ENCODE measurements at places on chromosomes 13 and 19. TPM values are rescaled to one million over a fixed set of nuclear protein-coding genes. Genes with fewer than 3 reads are reported as not detected.

NAT14 gene
- total RNA-seq = 19.8 TPM

RFPL4A gene
- total RNA-seq = 0.80 TPM

ZNF85 gene
- total RNA-seq = 23.5 TPM

ZNF324 gene
- 22.9 TPM for total RNA-seq

TEX29 gene
- total RNA-seq = not detected

PCDH8 gene
- 9.5 TPM for total RNA-seq

TMEM86B gene
- 1.5 TPM for total RNA-seq

ZNF415 gene
- 22.8 TPM for total RNA-seq

TMPRSS9 gene
- total RNA-seq = 0.14 TPM

NCAN gene
- 1.2 TPM for total RNA-seq

YJEFN3 gene
- 19.3 TPM for total RNA-seq

ZNF571 gene
- 4.5 TPM for total RNA-seq

LDLR gene
- 17.4 TPM for total RNA-seq

GRCh38 chr19:46530636-46531035 lies 35.0 kb upstream of the PNMA8B start:
- DNase-seq = no peak

DNA sequence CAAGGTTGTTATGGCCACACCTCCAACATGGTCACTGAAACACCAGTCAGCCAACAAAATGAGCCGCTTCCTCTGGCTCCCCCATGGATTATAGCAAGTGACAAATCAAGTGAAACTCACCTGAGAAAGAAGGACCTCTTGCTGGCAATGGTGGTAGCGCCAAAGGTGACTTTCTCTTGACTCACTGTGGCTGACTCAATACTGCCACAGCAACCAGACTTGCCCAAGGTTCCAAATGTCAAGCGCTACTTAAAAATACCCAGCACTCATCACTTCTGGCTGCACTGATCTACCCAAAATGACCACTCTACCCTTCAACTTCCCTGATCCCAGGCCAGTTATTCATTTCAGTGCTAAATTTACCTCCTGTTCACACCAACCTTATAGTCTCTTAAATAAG lies 495.5 kb downstream of the FOXO1 start:
- DNase-seq = no peak

GRCh38 chr19:4197625-4198466 lies 15.4 kb downstream of the ANKRD24 start:
- DNase-seq = no peak

GRCh38 chr13:28657784-28658538 lies 969 bp upstream of the POMP start:
- no peak for DNase-seq

GRCh38 chr13:64154514-64154913 lies 2738.9 kb upstream of the PCDH20 start:
- DNase-seq = no peak

DNA sequence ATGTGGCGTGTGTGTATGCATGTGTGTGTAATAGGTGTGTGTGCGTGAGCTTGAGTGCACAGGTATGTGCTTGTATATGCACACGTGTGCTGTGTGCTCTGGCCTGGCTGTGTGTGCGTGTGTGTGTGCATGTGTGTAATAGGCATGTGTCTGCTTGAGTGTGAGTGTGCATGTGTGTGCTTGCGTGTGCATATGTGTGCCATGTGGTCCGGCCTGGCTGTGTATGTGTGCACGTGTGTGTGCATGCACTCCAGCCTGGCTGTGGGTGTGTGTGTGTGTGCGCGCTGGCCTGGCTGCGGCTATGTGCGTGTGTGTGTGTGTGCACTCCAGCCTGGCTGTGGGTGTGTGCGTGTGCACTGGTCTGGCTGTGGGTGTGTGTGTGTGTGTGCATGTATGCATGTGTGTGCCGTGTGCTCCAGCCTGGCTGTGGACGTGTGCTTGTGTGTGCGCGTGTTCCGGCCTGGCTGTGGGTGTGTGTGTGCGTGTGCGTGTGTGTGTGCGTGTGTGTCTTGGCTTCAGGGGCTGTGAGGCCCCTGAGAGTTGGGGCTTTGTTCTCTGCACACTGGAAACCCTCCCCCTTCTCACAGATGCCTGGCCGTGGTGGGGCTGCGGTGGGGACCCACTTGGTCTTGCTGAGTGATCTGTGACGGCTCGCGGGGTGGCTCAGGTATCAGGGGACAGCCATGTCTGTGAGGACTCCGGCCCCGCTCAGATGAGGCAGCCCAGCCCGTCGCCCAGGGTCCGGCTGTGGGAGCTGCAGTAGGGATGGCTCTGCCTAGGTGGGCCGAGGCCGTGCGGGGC lies 8.2 kb downstream of the SPPL2B start:
- no peak for DNase-seq

DNA sequence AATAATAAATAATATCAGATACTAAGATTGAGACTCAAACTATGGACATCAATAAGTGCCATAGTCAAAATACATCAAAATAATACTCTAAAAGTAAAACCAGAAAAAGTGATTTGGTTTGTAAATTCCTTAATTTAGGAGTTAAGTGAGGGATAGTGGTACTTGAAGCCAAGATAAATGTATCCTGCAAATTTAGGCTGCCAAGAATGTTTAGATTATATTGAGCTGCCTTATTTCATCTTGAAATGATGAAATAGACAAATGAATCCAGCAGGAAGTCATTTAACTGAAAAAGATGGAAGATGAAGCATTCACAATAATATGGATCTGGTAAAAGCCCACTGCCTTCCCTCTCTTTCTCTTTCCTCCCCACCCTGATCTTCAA lies 112.3 kb downstream of the LRCH1 start:
- DNase-seq = no peak

DNA sequence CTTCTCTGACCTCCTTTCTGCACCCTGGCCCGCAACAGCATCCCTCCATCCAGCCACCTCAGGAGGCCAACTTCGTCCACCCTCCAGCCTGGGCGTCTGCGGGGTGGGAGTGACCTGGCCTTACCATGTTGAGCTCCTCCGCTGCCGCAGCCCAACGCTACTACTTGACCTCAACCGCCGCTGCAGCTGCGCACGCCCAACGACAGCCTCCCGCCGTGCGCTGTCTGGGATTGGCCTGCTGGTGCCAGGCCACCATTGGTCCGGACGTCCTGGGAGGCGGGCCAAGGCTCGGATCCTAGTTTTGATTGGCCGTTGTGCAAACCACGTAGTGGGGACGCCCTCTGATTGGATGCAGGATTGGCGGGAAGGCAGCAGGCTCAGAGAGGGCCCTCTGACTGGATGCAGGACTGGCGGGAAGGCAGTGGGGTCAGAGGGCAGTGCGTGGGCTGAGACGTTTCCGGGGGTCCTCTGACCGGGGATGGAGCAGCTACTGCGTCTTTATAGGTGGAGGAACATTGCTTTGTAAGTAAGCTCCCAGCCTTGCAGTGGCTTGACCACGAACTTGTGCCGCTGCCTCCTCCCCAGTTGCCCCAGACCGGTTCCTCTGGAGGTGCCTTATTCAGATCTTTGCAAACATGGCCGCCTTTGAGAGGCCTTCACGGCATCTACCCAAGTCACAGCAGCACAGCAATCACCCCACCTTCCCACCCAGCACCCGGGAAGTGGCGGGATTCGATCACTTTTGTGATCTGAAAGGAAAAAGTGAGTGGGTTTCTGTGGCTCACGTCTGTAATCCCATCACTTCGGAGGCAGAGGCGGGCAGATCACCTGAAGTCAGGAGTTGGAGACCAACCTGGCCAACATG lies at the start of gene TUBA3C:
Gene TUBA3C, minus strand, starts transcription at position 204 of the 865 bp plus-strand sequence. Its CDS starts 77 bp downstream, at position 127.
- peak; percentile 2 for DNase-seq

DNA sequence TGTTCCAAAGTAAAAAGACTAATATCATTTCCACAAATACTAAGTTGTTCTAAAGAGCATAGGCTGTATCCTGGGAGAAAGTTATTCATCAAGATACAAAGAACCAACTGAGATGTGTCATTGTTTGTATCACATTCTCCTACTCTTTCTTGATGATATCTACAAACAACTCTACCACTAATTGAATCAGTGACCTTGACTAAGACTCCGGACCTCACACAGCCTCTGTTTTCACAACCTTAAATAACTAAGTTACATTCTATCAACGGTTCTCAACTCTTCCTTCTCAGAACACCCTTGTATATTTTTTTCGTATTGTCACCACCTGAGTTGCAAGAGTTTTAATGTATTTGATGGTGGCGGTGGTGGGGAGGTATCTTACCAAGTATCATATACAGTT lies 12.6 kb downstream of the IRS2 start:
- no peak for DNase-seq

- no peak for DNase-seq
These were observed 95.0 kb downstream of the KLF12 start for GRCh38 chr13:74039154-74039553.

GRCh38 chr13:101417043-101417406 lies 717 bp upstream of the NALCN start:
- no peak for DNase-seq

DNA sequence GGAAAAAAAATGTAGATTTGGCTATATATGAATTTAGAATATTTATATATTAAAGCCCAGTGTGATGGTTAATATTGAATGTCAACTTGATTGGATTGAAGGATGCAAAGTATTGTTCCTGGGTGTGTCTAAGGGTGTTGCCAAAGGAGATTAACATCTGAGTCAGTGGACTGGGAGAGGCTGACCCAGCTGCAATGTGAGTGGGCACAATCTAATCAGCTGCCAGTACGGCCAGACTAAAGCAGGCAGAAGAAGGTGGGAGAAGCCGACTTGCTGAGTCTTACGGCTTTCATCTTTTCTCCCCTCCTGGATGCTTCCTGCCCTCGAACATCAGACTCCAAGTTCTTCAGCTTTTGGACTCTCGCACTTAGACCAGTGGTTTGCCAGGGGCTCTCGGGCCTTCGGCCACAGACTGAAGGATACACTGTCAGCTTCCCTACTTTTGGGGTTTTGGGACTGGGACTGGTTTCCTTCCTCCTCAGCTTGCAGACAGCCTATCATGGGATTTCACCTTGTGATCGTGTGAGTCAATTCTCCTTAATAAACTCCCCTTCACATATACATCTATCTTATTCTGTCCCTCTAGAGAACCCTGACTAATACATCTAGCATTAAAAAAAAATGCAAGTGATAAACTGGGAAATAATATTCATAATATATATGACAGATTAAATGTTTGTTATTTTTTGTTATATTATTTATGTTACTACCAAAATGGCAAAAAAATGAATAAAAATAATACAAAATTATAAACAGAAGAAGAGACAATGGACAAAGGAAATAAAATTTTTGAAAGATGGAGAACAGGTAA lies 122.4 kb downstream of the DLEU7 start:
- DNase-seq = no peak

- DNase-seq = no peak
These were observed 2189.8 kb upstream of the PCDH20 start for GRCh38 chr13:63605403-63605802.

DNA sequence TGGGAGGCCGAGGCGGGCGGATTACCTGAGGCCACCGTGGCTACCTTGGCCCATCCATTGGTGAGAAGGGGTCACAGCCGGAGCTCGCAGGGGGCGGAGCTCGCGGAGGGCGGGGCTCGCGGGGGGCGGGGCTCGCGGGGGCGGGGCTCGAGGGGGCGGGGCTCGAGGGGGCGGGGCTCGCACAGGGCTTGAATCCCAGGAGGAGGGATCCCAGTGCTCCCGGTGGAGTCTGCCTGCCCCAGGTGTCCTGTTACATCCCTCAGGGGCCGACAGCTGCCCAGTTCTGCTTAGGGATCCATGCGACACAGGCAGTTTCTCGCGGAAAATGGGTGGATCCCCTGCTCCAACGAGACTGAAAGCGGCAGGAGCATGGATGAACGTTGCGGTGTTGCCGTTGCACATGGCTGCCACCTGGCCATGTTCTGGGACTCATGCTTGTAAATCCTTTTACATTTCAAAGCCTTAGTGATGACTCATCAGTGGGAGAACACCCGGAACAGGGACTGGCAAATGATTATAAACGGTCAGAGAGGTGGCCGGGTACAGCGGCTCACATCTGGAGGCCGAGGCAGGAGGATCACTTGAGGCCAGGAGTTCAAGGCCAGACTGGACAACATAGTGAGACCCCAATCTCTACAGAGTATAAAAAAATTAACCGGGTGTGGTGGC lies 25.1 kb downstream of the TMPRSS9 start:
- DNase-seq = peak; percentile 70

GRCh38 chr13:59441596-59442280 lies 722.0 kb downstream of the DIAPH3 start:
- DNase-seq = no peak

- no peak for DNase-seq
These were observed 169.9 kb downstream of the FLT1 start for GRCh38 chr13:28325022-28325421.

- no peak for DNase-seq
These were observed 28.6 kb upstream of the KLF12 start for GRCh38 chr13:74162782-74163181.

- DNase-seq = no peak
These were observed 81.0 kb upstream of the MAB21L1 start for GRCh38 chr13:35557475-35557874.

DNA sequence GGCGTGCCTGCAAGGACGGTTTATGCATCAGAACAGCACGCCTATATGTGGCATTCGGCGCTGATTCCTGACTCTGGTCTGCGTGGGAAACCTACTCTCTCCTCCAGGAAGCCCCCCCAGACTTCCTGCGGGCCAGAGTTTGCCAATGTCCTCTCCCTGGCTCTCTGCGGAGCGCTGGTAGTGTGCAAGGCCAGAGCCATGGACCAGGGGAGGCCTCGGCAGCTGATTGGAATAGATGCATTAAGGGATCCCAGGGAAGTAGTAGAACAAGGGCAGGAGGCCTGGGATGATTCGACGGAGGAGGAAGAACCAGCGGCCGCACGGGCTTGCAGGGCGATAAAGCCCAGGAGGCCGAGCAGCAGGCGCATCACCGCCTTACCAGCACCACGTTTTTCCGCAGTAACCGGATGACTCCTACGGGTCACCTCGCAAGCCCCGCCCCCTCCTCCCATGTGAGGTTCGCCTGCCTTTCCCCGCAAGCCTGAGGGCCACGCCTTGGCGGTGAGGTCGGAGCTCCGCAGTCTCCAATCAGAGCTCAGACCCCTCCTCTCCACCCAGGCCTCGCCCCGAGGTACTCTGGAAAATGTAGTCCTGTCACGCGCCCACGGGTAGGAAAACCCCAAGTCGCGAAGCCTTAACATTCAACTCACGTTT lies 5.0 kb downstream of the CLEC11A start:
- peak; percentile 39 for DNase-seq

- no peak for DNase-seq
These were observed 614.1 kb downstream of the UQCRFS1 start for GRCh38 chr19:28598861-28599260.

GRCh38 chr19:41910240-41910991 lies 17.8 kb downstream of the ERFL start:
- no peak for DNase-seq

GRCh38 chr13:44726778-44727177 lies 150.6 kb upstream of the TSC22D1 start:
- no peak for DNase-seq

GRCh38 chr19:40804783-40805242 lies 5.8 kb downstream of the EGLN2 start:
- peak; percentile 63 for DNase-seq

DNA sequence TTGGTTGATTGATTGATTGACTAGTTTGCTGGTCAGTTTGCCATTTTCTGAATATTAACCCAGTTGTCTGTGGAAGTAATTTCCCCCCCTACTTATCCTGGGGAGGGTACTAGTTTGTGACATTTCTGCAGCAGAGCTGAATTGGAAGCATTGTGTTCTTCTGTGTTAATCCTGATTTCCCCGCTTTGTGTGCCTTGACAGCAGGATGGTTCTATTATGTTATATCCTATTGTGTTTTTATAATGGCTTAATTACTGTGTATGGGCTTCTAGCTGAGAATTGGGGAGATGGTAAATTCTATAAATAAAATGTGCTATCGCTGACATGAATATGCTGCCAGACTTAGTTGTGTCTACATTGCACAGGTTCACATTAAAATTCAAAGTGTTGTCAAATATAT lies 499.7 kb downstream of the COG6 start:
- DNase-seq = no peak

Data from prostate gland (tissue), 2 donors.